ENCODE measurements at places on chromosomes 2 and 18.

- DNase-seq, result no peak
These were observed 14.7 kb downstream of the CFLAR start for GRCh38 chr2:201130524-201131186.

- DNase-seq, result no peak
These were observed 61.3 kb downstream of the TMEM247 start for GRCh38 chr2:46540496-46541331.

- no peak for DNase-seq
These were observed 298.8 kb upstream of the FANCL start for GRCh38 chr2:58539973-58540372.

DNA sequence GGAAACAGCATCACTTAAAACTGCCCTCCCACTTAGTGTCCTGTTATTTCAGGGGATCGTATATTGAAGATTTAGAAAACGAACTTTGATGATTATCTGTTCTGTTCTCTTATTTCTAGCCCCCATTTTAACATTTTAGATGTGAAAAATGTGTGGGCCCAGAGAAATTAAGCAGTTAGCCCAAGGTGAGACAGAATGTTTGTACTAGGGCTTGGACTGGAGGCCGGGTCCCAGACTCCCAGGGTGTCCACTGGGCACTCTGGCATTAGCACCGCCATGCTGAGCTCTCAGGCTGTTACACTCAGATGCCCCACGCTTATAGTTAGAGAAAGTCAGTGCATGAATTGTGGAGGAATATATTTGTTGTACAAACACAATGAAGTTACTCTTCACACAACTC, 5.5 kb upstream of the RAX start:
- no peak for DNase-seq

DNA sequence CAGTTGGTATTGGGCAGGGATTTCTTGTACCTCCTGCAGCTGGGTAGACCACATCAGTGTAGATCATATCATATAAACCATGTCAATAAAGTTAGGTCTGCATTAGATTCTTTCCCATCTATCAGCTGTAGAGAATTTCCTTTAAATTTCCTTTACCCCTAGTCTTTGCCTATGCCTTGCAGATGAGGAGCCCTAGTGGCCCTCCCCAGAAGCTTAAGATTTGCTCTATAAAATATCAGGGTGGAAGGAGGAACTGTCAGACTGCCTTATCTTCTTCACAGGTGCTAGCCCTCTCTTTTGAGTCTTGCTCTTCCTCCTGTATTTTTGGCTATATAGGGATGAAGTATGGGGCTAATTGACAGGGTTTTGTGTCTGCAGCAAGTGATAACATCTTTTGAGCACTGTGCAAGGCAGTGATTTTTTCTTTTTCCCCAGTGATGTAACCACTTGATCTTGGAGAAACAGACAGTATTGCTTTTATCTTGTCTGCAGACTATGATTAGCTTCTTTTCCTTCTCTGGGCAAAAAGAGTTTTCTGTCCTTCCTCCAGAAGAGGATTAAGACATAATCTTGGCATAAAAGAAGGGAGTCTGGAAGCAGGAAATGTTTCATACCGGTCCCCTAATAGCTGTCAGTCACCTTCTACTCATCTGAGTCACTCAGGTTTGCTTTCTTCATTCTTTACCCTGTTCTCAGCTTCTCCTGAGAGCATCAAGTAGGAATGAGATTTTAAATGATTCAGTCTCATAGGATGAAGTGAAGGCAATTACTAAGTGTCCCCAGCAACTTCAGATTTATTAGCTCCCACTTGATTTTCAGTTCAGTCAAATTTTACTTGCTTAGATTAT, 286.4 kb downstream of the CDH19 start:
- DNase-seq, result no peak

GRCh38 chr2:159953136-159953823, 109.1 kb downstream of the PLA2R1 start:
- DNase-seq, result no peak

Measured in stimulated activated CD4-positive, alpha-beta T cell treated with anti-CD3 and anti-CD28 coated beads, Interleukin-2, amount 100 ng/mL, for 48 hours (primary cell).